ENCODE measurements at places on chromosomes 3 and 15.
A peak's percentile ranks its signal among the peaks of the same experiment; 100 is the strongest.

DNA sequence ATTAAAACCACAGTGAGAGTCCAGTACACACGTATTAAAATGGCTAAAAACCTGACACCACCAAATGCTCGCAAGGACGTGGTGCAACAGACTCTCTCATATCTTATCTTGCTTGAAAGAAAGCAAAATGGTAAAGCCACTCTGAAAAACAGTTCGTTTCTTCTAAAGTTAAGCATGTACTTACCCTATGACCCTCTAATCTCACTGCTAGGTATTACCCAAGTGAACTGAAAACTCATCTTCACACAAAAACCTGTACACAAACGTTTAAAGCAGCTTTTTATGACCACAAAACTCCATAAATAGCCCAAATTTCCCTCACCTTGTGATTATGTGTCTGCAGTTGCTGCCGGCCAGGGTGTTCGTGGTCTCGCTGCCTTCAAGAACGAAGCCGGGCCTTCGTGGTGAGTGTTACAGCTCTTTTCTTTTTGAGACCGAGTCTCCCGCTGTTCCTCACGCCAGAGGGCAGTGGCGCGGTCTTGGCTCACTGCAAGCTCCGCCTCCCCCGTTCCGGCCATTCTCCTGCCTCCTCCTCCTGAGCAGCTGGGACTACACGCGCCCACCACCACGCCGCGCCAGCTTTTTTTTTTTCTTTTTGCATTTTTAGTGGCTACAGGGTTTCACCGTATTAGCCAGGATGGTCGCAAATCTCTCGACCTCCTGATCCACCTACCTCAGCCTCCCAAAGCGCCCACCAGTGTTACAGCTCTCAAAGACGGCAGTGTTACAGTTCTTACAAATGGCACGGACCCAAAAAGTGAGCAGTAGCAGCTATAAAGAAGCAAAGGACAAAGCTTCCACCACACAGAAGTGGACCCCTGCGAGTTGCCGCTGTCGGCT, 165.4 kb downstream of the TJP1 start:
- H3K36me3 ChIP-seq: no peaks in the 10 kb centered on the region
- DNase-seq: peak; percentile 75
- H3K4me3 ChIP-seq: no peak overlapping the region
- H3K4me1 ChIP-seq: no peaks in the 10 kb centered on the region
- no peaks in the 10 kb centered on the region for H3K27me3 ChIP-seq

DNA sequence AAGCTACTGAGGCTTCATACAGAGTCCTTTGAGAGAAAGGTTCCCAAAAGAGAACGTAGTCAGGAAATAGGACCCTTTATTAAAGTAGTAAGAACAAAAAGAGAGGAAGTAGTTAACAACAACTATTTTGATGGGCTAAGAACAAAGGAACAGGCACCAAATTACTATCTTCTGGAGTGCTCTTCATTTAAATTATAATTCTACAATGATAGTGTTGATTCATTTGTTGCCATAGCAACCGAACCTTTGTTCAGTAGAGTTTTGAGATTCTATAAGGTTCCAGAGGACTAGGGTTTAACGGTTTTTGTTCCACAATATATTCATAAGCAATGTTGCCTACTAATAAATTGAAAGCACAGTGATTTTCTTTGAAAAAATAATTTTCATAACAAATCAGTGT, 78.8 kb downstream of the CMSS1 start:
- no peak for DNase-seq
- no peak overlapping the region for H3K4me3 ChIP-seq
- peaks cover 4% of the 10 kb centered on the region for H3K4me1 ChIP-seq
- H3K36me3 ChIP-seq: no peaks in the 10 kb centered on the region
- no peak overlapping the region for H3K27ac ChIP-seq
- peaks cover 5% of the 10 kb centered on the region for H3K27me3 ChIP-seq

GRCh38 chr15:40941528-40942336, 11.5 kb upstream of the CHAC1 start:
- peak overlapping the region; percentile 79 for H3K4me3 ChIP-seq

DNA sequence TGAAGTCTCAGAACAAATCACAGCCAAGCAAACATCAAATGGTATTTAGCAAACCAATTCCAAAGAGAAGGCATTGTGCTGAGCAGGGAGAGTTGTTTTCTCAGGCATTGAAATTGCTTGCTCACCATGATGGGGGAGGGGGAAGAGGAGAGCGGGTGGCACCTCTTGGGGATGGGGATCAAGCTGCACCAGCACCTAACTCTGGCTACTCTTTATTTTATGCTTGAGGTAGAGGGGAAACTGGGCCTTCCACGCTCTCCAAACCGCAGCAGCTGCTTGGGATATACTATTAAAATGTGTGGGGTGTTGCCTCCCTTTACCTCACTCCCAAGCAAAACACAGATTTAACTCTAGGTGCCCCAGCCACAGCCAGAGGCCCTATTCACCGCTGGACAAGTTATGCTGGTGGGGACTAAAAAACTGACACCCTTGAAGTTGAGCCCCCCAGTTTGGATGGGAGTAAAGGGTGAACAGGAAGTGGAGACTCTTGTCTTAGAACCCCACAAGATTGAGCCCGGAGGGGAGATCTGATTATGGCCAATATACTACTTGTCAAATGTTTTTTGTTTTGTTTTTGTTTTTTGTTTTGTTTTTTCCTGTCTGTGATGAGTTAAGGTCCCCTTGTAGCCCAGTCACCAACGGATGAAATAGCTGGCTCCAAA, 5.0 kb upstream of the FOXB1 start:
- peaks cover 46% of the 10 kb centered on the region for H3K27me3 ChIP-seq
- no peak overlapping the region for H3K27ac ChIP-seq
- DNase-seq: no peak
- peak overlapping the region; percentile 36 for H3K4me3 ChIP-seq
- no peaks in the 10 kb centered on the region for H3K36me3 ChIP-seq

DNA sequence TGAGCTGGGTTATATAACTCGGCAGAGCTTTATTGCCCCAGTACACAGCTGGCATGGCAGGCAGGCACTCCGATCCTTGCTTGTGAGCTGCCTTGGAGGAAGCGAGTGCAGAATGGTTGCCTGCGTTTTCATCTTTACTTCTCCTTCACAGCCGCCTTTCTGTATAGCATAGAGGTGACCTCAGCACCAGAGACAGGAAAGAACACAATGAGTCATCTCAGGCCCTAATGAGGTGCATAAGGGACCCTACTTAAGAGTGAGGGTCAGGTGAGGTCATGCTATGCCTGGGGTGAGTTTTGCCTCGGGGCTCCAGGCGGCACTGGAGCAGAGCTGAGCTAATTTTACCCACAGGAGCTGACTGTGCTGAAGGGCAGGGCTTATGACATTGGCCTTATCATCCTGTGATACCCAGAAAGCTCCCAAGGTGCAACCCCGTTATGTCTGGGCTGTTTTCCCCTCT, 43.5 kb downstream of the LPP start:
- H3K36me3 ChIP-seq: no peaks in the 10 kb centered on the region
- peak; percentile 37 for DNase-seq
- no peaks in the 10 kb centered on the region for H3K4me1 ChIP-seq
- H3K27me3 ChIP-seq: peaks cover 2% of the 10 kb centered on the region

DNA sequence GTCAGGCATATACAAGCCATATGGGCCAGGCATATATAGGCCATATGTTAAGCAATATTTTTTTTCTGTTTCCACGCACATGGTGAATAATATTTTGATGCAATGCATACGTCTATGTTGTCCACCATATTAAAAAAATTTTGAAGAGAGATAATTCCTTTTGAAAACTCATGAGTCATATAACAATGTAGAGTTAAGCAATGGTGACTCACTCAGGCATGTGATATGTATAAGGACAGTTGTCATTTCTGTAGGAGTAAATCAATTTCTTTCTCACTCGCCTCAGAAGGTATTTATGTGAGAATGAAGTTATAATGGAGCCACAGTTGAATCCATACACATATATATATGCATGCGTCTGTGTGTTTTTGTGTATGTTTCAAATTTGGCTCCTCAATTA, 272.6 kb downstream of the EPHA3 start:
- H3K27me3 ChIP-seq: no peaks in the 10 kb centered on the region
- DNase-seq: no peak
- no peak overlapping the region for H3K4me3 ChIP-seq

GRCh38 chr3:44159696-44160300, 81.9 kb upstream of the TOPAZ1 start:
- no peak overlapping the region for H3K4me3 ChIP-seq
- no peak overlapping the region for H3K27ac ChIP-seq
- no peak for DNase-seq
- no peaks in the 10 kb centered on the region for H3K36me3 ChIP-seq
- no peaks in the 10 kb centered on the region for H3K4me1 ChIP-seq
- no peaks in the 10 kb centered on the region for H3K27me3 ChIP-seq

- no peaks in the 10 kb centered on the region for H3K27me3 ChIP-seq
- no peaks in the 10 kb centered on the region for H3K4me1 ChIP-seq
- DNase-seq: no peak
- H3K36me3 ChIP-seq: no peaks in the 10 kb centered on the region
Measured at GRCh38 chr3:140342668-140343067, 335.2 kb upstream of the TRIM42 start.

DNA sequence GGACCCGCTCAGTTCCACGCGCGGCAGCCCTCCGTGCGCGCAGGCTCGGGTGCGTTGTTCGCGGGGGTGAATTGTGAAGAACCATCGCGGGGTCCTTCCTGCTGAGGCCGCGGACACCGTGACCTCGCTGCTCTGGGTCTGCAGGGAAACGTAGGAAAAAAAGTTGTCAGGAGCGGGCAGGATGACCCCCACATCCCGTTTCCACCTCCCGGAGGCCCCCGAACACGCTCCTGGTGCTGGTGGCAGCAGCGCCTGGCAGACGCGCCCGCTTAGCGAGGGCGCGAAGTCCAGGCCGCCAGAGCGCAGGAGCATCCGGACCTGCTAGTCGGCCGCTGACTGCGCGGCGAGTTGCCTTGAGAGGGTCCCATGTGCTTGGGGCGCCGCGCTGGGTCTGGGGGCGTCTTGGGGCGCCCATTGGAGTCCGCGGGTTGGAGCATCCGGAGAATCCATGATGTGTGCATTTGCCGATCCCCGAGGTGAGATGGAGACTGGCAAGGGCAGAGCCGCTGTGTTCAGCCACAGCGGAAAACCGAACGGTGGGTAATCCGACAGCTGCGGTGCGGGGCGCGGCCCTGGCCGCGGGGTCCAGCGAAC, 520 bp downstream of the GREM1 start:
- H3K4me1 ChIP-seq: peaks cover 3% of the 10 kb centered on the region
- peak; percentile 36 for DNase-seq
- H3K27ac ChIP-seq: no peak overlapping the region
- no peaks in the 10 kb centered on the region for H3K36me3 ChIP-seq

DNA sequence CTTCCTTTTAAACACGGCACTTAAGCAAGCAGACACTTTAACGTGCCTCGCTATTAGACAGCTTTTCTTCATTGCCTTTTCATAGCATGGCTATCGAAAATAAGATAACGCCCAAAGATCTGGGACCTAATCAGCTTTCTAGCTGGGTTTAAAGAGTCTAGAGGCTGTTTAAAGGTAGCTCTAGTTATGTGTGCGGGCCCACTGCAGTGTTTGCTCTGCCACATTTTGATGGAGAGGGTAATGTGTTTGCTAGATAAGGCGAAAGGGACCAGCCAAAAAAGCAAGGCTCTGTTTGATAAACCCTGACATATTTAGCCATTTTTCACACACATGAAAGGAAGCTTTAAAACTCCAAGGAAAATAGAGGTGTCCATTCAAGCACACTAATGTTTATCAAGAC, 91.6 kb downstream of the NR2F2 start:
- no peak for DNase-seq
- H3K27ac ChIP-seq: no peak overlapping the region
- H3K27me3 ChIP-seq: peaks cover 16% of the 10 kb centered on the region

GRCh38 chr3:150096700-150097587, 126.2 kb upstream of the PFN2 start:
- H3K36me3 ChIP-seq: peaks cover 6% of the 10 kb centered on the region
- no peak for DNase-seq
- H3K27me3 ChIP-seq: peaks cover 6% of the 10 kb centered on the region
- peaks cover 8% of the 10 kb centered on the region for H3K4me1 ChIP-seq

- DNase-seq: no peak
- peak overlapping the region; percentile 35 for H3K27ac ChIP-seq
- peaks cover 2% of the 10 kb centered on the region for H3K27me3 ChIP-seq
- H3K36me3 ChIP-seq: no peaks in the 10 kb centered on the region
- peaks cover 20% of the 10 kb centered on the region for H3K4me1 ChIP-seq
Measured at GRCh38 chr3:62502315-62503300, 129.3 kb upstream of the FEZF2 start.

DNA sequence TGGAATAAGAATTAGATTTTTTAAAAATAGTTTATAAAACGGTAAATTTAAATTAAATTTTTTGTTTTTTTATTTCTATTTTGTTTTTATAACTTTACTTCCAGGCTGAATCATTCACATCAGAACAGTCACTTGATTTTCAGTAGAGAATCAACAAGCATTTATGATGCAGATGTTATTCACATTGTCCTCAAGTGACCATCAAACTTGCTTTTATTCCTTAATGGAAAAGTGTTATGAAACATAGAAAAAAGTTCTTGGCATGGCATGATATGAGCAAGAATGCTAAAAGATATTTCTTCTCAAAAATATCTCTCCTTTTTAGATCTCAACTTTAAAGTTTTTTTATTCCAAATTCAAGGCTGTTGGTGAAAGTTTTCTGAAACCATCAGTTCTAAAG, 70.9 kb upstream of the TGFBR2 start:
- no peak overlapping the region for H3K27ac ChIP-seq
- no peak for DNase-seq
- H3K27me3 ChIP-seq: no peaks in the 10 kb centered on the region
- H3K36me3 ChIP-seq: peaks cover 9% of the 10 kb centered on the region

GRCh38 chr15:65916664-65917406, 47.5 kb downstream of the RAB11A start:
- H3K27ac ChIP-seq: no peak overlapping the region
- peak; percentile 84 for DNase-seq
- H3K36me3 ChIP-seq: no peaks in the 10 kb centered on the region
- H3K4me1 ChIP-seq: no peaks in the 10 kb centered on the region
- H3K4me3 ChIP-seq: no peak overlapping the region

DNA sequence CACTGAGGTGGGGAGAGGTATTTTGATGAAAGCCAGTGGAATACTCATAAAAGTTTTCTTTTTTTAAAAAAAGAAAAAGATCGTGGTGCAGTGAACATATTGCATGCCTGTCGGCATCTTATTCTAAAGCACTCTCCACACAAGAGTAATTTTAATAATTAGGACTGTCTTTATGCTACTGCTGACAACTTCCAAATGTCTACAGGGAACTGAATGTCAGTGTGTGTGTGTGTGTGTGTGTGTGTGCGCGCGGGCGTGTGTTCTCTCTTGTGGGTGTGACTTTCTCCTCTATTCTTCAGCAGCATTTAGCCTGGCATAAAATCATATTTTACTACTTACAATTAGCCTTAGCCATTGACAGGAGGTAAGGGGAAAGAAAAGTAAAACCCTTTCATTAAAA, 268.5 kb downstream of the C3orf38 start:
- no peak for DNase-seq
- H3K4me1 ChIP-seq: peaks cover 9% of the 10 kb centered on the region
- H3K27me3 ChIP-seq: no peaks in the 10 kb centered on the region
- H3K27ac ChIP-seq: no peak overlapping the region
- H3K4me3 ChIP-seq: no peak overlapping the region

GRCh38 chr3:115551016-115551415, 72.3 kb upstream of the GAP43 start:
- H3K4me1 ChIP-seq: peaks cover 7% of the 10 kb centered on the region
- H3K4me3 ChIP-seq: no peak overlapping the region
- peak overlapping the region; percentile 79 for H3K27ac ChIP-seq
- DNase-seq: no peak
- H3K36me3 ChIP-seq: no peaks in the 10 kb centered on the region

GRCh38 chr3:148532326-148532725, 165.4 kb upstream of the AGTR1 start:
- no peak for DNase-seq
- no peaks in the 10 kb centered on the region for H3K4me1 ChIP-seq
- H3K27ac ChIP-seq: no peak overlapping the region
- H3K27me3 ChIP-seq: no peaks in the 10 kb centered on the region
- no peak overlapping the region for H3K4me3 ChIP-seq
